ENCODE measurements at places on chromosomes 3 and 15.

DNA sequence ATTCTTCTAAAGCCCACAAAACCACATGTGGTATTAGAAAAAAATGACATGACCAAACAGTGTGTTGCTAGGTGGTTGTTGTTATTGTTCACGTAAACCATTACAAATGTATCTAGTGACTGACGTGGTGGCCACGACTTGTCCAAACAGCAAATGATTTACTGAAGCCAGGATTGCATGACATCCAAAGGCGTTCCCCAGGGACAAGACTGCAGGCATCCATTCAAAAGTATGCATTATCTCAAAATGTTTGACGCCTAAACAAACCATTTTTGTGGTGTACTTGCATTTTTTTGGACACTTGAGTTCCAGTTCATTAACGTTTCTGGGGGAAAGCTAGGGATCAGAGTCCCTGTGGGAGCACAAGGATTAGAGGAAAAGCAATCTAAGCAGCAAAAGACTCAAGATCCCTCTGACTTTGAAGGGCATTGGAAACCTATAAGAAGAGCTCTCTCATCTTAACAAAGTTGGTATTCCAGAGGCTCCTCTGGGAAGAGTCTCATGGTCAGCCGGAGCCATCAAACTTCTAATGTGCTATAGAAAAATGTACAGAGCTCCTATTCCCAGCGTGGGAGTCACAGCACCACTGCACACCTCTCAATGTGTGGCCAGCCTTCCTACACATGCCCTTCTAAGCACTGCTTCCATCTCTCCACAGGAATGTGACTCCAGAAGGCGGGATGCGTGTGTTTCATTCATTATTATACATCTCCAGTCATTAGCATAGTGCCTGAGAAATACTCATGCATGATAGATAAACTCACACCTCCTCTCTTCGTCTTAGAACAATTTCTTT is 62.9 kb downstream of the FBN1 start:
- DNase-seq, result no peak

GRCh38 chr3:133949438-133949837 is 53.8 kb upstream of the RAB6B start:
- no peak for DNase-seq

GRCh38 chr3:189512821-189513220 is 118.4 kb upstream of the TP63 start:
- DNase-seq, result no peak

DNA sequence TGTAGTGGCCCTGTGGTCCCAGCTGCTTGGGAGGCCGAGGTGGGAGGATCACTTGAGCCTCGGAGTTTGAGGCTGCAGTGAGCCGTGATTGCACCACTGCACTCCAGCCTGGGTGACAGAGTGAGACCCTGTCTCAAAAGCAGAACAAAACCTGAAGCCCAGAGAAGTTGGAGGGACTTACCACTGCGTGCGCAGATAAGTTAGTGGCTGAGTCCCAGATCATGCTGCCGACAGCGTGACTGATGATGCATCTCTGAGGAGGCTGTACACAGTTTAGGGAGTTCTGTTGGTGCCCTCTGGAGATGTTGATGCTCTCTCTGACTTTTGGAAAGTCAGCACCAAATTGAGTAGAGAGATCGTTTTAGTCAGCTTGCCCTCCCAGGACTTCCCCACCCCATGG is 15.8 kb upstream of the ABTB1 start:
- DNase-seq, result no peak

- DNase-seq, result no peak
Measured at GRCh38 chr3:124934577-124934976, at the start of gene MUC13. Gene MUC13, minus strand, starts transcription at chr3:124934751. Its CDS starts 39 bp downstream, at chr3:124934712.

DNA sequence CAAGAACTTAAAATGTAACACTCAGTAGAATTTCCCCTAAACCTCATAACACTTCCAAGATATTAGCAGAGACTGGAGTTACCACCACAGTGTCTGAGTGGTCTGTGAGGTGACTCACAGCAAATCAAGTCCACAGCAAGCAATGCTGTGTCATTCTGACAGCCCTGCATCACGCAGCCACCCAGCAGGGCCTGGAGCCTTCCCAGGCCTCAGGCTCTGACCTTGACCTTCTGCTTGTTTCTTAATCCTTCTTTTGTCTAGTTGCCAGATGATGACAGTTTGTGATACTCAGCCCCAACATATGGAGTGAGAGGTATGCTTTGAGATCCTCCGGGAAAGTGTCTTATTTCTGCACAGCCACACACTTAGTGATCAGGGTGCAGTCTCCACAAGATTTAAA is 82.5 kb downstream of the TOP2B start:
- no peak for DNase-seq

All from cerebellar cortex (tissue), 1 donor.